Forelimb muscle (tissue), 1 donor: ENCODE measurements at places on chromosomes 11 and 22. TPM values are rescaled to one million over a fixed set of nuclear protein-coding genes. Genes with fewer than 3 reads are reported as not detected.

DNA sequence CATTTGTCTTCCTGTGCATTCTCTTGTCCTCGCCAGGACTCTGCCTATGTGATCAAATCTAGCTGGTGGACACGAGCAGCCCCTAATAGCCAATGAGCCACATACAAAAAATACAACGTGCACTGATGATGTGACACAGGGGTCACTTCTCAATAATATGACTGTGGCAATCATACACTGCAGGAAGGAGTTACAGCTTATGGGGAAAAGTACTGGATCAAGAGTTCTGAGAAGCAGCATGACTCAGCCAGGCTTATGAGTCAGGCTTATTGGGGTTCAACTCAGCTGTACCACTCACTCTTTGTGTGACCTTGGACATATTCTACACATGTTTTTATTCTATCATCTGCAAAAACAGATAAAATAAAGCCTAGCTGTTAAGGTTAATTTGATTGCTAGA is 889.4 kb upstream of the TENM4 start:
- DNase-seq = no peak

DNA sequence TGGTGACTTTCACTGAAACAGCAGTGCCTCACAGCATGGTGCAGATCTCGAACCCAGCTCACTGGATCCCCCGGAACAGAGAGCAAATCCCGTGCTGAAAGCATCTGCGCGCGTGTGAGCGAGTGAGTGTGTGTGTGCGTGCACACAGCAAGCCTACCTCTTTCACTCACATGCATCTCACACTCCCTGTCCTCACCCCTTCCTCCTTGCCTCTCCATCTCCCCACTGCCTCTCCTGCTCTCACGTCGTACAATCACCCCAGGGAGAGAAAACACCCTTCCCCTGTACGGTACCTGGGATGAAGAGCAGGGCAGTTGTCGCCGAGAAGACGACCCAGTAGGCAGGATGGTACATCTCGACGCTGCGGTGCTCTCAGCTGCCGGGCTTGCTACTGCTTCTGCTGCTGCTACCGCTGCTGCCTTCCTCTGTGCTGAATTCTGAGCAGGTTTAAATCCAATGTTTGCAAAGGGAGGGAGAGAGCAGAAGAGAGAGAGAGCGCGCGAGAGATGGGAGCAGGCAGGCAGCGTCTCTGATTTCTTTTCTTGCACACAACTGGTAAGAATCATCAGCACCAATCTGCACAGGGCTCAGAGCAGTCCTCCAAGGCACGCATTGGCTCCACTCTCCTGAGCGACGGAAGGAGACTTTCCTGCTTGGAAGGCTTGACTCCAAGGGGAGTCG is at the start of gene OPCML:
Gene OPCML (minus strand): TSS at position 531 of the 681 bp plus-strand sequence.
- no peak for DNase-seq

GRCh38 chr11:77457340-77457739 is 16.6 kb downstream of the PAK1 start:
- DNase-seq = no peak

GRCh38 chr22:24002851-24003250 is 2.4 kb downstream of the GSTT4 start:
- no peak for DNase-seq

- no peak for DNase-seq
Measured at GRCh38 chr11:99148352-99148751, 127.6 kb downstream of the CNTN5 start.

GRCh38 chr11:118878163-118878563 is 5.5 kb upstream of the CXCR5 start:
- no peak for DNase-seq

DNA sequence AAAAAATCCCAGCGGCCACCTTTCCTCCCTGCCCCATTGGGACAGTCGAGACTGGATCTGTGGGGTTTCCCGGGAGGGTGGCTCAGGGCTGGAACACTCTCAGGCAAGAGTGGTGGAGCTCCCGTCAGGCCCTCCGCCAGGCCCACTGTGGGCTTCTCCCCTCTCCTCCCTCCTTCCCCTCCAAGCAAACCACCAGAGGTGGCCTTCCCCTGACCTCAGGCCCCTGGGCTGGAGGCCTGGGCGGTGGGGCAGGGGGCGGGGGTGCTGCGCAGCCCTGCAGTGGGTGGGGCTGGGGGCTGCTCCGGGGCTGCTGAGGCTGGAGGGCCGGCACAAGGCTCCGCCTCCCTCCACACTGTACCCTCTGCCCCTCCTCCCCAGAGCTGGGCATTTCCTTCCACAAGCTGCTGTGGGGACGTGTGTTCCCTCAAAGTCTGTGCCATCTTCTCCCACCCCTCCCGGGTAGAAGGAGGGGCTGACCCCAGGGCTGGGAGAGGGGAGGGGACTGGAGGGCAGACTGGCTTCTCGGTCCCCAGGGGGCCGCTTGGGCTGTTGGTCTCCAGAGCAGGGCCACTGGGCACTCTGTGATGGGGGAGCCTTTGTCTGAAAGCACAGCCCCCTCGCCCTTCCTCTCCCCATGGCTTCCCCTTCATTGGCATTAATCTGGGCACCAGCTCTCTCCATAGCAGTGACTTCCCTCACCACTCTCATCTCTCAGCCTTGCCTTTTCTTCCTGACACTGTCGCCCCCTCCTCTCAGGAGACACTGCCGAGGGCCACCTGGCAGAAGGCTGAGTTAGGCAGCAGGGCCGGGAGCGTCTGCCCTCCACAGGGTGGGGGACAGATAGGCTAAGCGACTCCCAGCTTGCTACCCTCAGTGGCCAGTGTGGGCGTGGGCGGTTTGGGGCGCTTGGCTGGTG is 7.1 kb downstream of the RCOR2 start:
- DNase-seq = no peak

GRCh38 chr11:113350336-113351067 is 36.1 kb downstream of the TTC12 start:
- DNase-seq = no peak

GRCh38 chr11:6988506-6988905 is 31.6 kb downstream of the ZNF214 start:
- DNase-seq = no peak

DNA sequence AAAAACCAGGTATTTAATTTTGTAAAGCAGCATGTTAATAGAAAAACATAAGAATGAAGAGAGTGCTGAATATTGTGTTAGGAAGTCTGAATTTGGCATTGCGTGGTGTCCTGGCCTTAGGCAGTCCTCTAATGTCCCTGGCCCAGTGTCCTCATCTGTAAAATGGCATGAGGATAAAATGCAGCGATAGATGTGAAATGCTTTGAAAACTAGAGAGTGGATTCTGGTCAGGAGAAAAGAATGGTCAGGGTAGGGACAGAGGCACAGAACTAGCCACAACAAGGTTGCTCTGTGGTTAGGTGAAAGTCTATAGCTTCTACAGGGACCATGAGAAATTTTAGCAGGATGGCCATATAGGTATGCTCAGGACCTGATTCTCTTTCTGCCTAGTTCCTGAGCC is 18.9 kb downstream of the RNF185 start:
- DNase-seq = no peak

DNA sequence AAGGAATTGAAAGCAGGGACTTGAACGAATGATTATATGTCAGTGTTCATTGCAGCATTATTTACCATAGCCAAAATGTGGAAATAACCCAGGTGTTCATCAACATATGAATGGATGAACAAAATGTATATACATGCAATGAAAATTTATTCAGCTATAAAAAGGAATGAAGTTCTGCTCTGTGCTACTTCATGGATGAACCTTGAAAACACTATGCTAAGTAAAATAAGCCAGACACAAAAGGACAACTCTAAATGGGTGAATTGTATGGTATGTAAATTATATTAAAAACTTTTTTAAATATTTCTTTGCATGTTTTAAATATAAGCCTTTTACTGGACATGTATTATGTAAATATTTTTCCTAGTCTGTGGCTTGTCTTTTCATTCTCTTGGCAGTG is 107.0 kb downstream of the ME3 start:
- DNase-seq = no peak

GRCh38 chr22:28952857-28953256 is 69.5 kb downstream of the ZNRF3 start:
- DNase-seq = no peak

DNA sequence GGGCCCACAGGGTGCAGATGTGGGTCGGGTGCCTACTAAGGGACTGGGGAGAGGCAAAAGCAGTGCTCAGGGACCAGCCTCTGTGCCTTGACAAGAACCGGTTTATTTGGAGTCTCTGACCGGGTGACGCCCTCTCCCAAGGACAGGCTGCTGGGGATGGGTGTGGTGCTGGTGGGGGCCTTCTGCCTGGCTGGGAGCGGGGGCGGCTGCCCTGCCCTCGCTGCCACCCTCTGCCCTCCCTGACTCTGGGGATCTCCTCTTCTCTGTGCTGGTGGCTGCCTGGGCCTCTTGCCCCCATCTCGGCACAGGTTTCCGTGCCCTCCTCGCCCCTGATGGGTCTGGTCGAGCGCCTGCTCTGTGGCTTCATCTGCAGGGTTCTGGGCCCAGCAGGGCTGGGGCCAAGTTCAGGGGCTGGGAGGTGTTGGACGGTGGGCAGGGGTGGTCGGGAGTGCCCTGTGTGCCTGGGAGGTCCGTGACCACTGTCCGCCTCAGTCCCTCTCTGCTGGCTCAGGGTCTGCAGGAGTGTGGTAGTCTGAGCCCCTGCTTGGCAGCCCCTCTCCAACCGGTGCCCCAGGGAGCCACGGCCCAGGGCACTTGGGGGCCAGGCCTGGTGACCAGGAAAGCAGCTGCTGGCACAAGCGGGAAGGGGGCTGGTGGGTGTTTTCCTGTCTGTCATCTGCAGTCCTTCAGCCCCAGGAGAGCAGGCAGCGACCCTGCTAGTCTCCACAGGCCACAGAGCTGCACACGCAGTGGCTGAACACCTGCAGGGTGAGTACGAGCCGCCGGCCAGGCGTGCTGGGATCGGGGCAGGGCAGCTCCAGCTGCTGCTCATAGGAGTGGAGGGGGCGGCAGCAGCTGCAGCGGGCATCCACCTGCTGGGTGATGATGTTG is 23.5 kb downstream of the MUC6 start:
- no peak for DNase-seq

DNA sequence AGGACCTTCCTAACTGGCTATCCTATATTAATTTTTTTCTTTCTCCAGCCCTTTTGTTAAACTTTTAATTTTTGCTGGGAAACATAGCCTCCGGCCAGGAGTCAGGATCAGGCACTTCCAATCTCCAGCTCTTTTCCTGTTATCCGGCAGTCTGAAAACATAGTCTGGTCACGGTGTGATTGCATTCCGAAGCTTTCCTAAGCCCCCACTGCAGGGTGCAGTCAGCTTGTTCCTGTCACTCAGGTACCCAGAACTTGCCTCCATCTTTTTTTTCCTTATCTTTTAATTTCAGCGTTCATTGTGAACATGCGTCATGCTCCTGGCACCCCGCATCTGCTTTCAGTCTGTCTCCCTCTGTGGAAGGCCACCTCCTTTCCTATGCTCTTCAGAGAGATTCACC is 59.4 kb downstream of the GRK3 start:
- DNase-seq = no peak

- DNase-seq = no peak
Measured at GRCh38 chr22:24379536-24379935, 47.9 kb upstream of the ADORA2A start.

DNA sequence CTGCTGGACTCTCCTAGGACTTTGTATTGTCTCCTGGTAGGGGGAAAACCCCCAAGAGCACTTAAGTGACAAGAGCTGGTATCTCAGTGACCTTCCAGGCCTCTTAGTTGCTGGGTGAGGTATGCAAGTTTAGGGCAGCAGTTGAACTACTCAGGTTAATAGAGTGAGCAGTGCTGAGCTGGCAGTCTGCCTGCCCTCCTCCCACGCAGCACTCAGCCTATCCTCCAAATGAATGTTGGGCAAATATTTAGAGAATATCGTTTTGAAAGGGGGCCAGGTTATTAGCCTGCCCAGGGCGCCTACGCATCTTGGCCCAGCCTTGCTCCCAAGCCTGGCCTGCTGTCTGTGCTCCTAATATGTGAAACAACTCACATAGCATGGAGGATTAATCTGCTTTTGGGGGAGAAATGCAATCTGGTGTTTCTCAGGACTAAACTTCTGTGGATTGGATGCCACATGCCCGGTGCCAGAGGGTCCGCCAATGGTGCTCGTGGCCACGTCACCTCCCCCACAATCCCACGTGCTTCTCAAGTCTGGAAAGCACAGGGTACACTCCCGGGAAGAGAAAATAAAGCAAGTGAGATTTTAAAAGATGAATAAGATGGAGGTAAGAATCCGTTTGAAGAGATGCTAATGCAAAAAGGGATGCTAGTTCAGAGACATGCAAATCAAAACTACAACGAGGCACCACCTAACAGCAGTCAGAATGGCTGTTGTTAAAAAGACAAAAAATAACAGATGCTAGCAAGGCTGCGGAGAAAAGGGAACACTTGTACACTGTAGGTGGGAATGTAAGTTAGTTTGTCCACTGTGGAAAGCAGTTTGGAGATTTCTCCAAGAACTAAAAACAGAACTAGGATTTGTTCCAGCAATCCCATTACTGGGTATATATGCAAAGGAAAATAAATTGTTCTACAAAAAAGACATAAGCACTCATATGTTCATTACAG is 67.7 kb downstream of the SPON1 start:
- no peak for DNase-seq

DNA sequence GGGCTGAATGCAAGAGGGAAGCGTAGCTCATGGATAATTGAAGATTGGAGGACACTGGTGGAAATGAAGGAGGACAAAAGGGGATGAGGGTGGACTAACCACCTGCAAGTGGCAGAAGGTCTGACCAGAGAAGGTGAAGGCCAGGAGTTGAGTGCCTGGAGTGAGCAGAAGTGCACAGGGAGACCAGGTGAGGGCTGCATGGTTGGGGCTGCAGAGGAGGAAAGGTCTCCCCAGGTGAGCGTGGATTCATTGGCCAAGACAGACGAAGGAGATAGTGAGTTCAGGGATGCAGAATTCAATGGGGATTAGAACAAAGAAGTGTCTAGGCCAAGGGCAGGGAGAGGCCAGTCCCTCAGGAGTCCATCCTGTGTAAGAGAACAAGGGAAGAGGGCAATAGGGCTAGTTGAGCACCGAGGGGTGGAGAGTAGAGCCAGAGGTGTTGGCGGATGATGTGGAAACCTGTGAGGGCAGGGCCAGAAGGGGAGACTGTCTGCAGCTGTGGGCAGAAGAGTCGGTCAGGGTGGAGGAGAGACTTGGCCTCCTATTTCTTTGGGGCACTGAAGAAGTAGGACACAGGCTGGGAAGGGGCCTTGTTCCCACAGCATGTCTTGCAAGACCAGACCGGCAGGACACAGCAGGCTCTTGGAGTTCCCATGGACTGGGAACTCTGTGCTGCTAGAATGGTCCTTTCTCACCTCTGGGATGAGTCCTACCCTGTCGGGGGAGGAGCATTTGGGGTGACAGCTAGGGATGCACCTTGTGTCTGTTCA is 6.7 kb downstream of the TRIM29 start:
- DNase-seq = no peak

The CDC45 gene
- 4.9 TPM for polyA plus RNA-seq

The DUSP8 gene
- polyA plus RNA-seq = 37.3 TPM

The RASSF7 gene
- polyA plus RNA-seq = 1.8 TPM

The RNF214 gene
- polyA plus RNA-seq = 17.8 TPM

The MS4A15 gene
- not detected for polyA plus RNA-seq

The DERL3 gene
- polyA plus RNA-seq = 0.66 TPM

The OR2AG2 gene
- polyA plus RNA-seq = not detected

The CHRNA10 gene
- polyA plus RNA-seq = 5.7 TPM

The VPREB1 gene
- 0.19 TPM for polyA plus RNA-seq

The XKR3 gene
- not detected for polyA plus RNA-seq
